ENCODE measurements at places on chromosomes 3 and 15.

GRCh38 chr3:177318559-177318958 lies 121.3 kb upstream of the TBL1XR1 start:
- DNase-seq, result no peak

- no peak for DNase-seq
These were observed 116.2 kb upstream of the NECTIN3 start for GRCh38 chr3:110955301-110955880.

GRCh38 chr3:111252779-111253178 lies 181.2 kb downstream of the NECTIN3 start:
- DNase-seq, result peak; percentile 44

DNA sequence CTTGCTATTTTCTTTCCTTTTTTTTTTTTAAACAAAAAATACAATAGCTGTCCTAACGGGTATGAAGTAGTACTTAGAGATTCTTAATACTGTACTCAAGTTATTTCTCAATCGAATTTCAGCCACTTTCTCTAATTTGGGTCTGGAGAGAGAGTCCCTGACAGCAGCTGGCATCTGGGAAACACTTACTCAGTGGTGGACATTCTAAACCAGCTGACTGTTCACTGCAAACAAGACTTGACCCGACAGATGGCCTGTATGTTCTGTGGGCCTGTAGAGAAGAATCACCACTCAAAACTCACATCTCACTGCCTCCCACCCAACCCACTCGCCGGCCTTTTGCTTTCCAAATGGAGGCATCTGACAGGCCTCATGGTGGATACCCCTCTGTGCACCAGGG lies 199.6 kb downstream of the ATP10A start:
- no peak for DNase-seq

DNA sequence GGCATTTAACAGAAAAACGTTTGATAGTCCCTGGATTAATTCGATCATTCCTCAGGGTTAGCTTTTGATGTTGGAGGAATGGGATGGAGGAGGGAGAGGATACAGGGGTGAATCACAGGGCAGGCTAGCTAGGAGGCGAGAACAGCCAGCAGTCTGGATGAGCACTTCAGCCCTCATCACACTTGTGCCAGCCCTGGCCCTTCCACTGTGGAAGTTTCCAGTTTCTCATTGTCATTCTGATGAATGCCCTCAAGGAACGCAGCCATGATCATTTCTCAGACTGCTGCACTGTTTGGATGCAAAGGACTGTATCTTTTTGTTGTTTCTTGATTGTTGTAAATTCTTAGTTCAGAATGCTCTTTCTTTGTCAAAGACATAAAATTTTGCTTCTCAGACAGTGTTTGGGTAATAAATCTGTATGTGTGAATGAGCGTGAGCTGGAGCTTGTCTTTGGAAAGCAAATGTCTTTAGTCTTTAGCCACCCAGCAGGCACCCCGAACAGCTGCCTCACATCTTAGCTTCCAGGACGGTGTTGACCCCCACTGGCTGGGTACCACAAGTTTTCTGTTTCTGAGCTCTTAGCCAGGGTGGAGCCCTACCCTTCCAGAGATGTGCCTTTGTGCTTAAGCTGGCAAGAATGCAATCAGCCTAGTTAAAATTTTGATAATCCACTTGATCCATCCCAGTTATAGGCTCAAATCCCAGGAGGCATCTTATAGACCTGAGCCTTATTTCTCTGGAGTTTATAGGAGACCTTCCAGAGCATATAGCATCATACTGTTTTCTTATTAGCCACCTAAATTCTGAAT lies 121.1 kb downstream of the PDCD6IP start:
- no peak for DNase-seq

DNA sequence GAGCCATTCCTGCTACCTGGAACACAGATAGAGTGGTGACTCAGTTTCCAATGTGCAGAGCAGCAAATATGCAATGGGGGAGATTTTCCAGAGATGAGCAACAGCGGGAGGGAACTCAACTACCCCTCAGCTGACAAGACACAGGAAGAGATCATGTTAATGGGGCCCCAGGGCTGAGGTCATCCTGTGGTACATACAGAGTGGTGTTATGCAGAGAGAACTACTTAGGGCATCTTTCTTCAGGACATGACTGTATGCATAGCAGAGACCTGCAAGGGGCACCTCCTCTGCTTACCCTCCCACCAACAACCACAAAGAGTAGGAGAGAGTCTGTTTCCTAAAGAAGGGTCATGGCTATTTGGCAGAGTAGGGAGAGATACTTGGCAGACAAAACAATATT lies 6.8 kb upstream of the TBC1D5 start:
- DNase-seq, result no peak

- no peak for DNase-seq
These were observed 50.3 kb upstream of the SLC6A6 start for GRCh38 chr3:14352002-14352627.

DNA sequence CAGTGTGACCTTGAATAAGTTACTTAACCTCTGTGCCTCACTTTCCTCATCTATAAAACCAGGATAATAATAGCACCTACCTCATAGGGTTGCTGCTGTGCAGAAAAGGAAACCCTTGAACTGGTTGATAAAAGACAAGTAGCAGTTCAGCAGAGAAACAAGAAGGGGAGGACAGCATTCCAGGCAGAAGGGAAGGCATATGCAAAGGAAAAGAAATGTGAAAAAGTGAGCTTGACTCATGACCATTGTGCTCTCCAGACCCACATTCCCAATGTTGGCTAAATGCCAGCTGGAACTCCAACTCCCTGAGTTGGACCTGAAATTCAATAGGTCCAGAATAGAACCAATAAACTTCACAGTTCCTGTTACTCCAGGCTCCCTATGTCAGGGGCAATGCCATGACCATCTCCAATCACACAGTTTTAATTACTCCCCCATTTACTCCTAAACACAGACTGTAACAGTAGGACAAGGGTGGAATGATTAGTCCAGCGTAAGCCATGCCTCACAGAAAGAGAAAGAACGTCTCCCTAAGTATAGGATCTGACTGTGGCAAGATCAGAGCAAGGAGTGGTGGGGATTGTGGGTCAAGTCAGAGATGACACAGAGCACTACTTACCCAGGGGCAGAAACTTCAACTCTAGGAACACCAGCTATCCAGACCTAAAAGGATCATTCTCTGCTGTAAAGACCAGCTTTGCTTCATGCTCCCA lies 26.9 kb downstream of the PRKAR2A start:
- DNase-seq, result no peak

- no peak for DNase-seq
These were observed 7.5 kb upstream of the PLS1 start for GRCh38 chr3:142588703-142589102.

DNA sequence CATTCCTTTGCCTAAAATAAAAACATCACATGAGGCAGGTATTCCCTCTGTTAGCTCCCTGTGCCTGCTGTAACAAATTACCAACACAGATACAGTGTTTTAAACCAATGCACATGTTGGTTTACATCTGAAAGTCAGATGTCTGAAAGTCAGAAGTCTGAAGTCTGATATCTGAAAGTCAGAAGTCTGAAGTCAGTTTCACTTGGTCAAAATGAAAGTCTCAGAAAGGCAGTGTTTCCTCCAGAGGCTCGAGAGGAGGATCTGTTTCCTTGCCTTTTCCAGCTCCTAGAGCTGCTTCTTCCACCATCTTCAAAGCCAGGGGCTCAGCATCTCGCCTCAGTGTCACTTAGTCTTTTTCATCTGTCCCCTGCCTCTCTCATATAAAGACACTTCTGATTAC lies 22.0 kb downstream of the SST start:
- no peak for DNase-seq

- no peak for DNase-seq
These were observed 100.0 kb upstream of the CNTN6 start for GRCh38 chr3:992871-993270.

- no peak for DNase-seq
These were observed 29.5 kb upstream of the SMAD3 start for GRCh38 chr15:67035886-67036285.

GRCh38 chr3:104291437-104291851 lies 1075.3 kb upstream of the ALCAM start:
- no peak for DNase-seq

DNA sequence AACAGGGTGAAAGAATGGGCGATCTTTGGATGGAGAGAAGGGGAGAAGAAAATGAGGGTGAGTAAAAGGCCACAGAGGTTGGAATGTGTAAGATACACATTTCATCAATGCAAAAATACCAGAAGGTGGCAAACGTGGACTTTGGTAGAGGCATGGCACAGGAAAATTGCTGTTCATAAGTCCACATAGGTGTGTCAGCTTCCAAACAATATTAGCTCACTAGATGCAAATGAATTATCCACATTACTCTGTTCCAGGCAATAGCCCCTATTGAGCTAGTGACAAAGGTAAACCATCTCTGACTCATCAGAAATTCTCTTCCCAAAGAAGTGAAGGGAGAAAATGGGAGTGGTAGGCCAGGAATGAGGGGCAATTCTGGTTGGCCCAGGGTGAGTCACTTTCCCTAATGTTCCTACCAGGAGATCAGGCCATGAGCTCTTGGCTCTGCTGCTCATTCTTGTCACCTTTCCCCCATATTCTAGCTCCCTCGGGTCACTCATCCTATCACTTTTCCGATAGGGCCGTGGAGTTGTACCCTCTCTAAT lies 19.9 kb downstream of the ACKR2 start:
- DNase-seq, result no peak

- no peak for DNase-seq
These were observed 18.3 kb upstream of the MRPS22 start for GRCh38 chr3:139325551-139325950.

GRCh38 chr15:66877477-66878271 lies 175.6 kb downstream of the SMAD6 start:
- no peak for DNase-seq

GRCh38 chr3:188319569-188319968 lies 165.6 kb downstream of the LPP start:
- no peak for DNase-seq

DNA sequence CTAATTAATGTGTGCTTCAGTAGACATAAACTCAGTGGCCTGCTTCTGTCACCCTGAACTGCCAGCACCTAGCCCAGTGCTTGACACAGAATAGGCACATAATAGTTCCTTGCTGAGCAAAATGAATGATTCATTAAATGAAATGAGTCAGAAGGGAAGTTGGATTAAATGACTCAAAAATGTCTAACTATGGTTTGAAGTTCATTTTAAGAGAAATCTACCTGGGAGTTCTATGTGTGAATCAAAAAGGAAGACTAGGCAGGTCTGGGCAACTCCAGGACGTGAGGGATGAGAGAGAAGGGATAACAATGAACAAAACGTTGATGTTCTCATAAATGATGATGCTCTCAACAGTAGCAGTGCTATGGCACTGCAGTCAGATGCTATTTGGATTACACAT lies 175.0 kb downstream of the CFAP20DC start:
- DNase-seq, result no peak

GRCh38 chr3:37256447-37256846 lies 82.1 kb upstream of the LRRFIP2 start:
- DNase-seq, result peak; percentile 7

- no peak for DNase-seq
These were observed 62.6 kb downstream of the SLC7A14 start for GRCh38 chr3:170523248-170523647.

GRCh38 chr3:95750097-95750496 lies 1064.3 kb upstream of the EPHA6 start:
- no peak for DNase-seq

GRCh38 chr15:70748281-70748747 lies 15.0 kb downstream of the UACA start:
- peak; percentile 14 for DNase-seq

DNA sequence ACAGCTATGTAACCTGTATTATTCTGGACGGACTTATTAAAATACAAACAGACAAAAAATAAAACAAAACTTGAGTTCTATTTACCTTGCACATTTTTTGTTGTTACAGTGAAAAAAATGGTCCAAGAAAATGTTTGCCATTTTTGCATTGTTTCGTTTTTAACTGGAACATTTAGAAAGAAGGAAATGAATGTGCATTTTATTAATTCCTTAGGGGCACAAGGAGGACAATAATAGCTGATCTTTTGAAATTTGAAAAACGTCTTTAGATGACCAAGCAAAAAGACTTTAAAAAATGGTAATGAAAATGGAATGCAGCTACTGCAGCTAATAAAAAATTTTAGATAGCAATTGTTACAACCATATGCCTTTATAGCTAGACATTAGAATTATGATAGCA lies 17.1 kb downstream of the LMOD3 start:
- DNase-seq, result no peak

DNA sequence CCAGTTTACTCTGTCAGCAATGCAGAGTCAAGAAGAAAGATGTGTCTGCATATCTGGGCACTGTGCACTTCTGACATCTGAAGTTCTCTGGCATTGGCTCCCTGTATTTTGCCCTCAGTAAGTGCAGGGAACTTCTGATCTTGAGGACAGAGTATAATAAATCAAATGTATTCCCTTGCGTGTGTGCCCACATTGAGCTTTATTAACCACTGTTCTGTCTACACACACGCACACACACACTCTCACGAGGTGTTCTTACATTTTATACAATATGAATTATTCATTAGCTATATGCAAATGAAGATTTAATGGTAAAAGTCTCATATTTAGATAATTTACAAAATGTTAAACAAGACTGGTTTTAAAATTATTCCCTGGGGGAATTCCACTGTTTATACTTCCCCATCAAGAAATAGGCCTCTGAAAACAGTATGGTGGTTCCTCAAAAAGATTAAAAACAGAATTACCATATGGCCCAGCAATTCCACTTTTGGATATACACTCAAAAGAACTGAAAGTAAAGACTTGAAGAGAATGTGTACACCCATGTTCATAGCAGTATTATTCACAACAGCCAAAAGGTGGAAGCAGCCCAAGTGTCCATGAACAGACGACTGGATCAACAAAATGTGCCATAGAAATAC lies 24.6 kb upstream of the ANPEP start:
- no peak for DNase-seq

GRCh38 chr3:125192190-125193035 lies 20.1 kb downstream of the SLC12A8 start:
- DNase-seq, result no peak

- no peak for DNase-seq
These were observed 194.5 kb downstream of the RPLP1 start for GRCh38 chr15:69647142-69647513.

DNA sequence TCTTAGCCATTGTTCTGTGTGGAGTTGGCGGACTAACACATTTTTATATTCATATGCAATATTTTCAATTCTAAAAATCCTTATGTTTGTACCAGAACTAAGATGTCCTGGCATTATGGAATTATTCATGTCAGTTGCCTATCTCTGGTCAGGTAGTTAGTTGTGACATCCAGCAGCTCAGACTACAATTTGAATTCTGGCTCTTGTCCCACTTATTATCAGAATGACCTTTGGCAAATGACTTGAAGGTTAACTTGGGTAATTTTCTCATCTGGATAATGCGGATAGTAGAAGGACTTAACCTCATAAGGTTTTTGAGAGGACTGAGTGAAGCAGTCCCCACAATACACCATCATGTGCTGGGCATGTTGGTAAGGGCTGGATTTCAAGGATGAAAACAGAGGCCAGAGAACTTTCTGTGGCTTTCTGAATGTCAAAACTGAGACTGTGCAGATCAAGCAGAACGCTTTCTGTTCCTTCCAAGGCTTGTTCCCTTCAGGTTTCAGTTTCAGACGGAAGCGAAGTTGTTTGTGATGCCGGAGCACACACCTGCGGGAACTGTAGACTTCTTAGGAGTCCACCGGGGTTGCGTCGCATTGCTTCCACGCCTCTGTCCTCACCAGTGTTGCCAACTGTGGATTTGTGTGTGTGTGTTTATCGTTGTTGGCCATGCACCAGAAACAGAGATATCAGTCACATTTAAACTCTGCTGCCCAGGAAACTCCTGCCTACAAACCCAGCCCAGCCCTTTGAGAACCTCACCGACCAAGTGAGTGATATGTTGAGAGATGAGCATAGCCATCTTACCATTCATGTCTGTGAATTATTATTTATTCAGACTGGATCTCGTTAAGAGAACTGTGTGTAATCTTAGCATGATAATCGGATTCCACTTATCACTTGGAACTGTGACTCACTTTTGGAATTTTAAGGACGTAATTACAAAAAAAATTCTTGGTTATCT lies 76.0 kb downstream of the PTPRG start:
- no peak for DNase-seq
